ENCODE measurements at places on chromosomes 4 and X. TPM values are rescaled to one million over a fixed set of nuclear protein-coding genes. Genes with fewer than 3 reads are reported as not detected.

DNA sequence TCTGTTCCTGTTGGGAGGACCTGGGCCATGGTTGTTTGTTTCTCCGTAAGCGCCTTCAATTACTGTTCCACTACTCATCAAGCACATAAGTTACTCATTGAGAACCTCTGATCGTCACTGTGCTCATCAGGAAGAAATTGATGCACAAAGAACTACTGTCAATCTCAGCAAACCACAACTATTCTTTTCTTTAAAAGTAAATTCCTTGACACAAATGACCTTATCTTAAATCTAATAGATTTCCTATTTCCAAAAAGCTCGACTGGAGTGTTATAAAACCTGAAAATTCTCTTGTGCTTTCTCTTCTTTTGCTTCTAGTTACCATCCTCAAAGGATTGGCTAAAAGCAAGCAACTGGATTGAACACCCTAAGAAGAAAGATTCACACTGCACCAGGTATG is at the start of gene MUC7:
MUC7 (plus strand) TSS at position 301 of the 400 bp plus-strand sequence. CDS start 1,825 bp downstream, outside the sequence.
- no peak for DNase-seq

GRCh38 chr4:48483777-48484493 is 792 bp downstream of the SLC10A4 start:
- DNase-seq = no peak

GRCh38 chrX:20056704-20057103 is 60.0 kb downstream of the MAP7D2 start:
- DNase-seq = no peak

DNA sequence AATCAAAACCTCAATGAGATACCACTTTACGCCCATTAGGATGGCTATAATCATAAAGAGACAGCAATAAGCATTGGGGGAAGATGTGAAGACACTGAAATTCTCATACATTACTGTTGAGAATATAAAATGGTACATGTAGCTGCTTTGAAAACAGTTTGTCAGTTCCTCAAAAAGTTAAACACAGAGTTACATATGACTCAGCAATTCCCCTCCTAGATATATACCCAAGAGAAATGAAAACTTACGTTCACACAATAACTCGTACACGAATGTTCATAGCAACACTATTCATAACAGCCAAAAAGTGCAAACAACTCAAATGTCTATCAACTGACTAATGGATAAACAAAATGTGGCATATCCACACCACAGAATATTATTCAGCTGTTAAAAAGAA is 36.6 kb downstream of the PHF8 start:
- DNase-seq = no peak

- DNase-seq = peak; percentile 75
Measured at GRCh38 chrX:154097003-154097588, 421 bp downstream of the MECP2 start.

- no peak for DNase-seq
Measured at GRCh38 chr4:83272900-83273299, 11.7 kb downstream of the COQ2 start.

DNA sequence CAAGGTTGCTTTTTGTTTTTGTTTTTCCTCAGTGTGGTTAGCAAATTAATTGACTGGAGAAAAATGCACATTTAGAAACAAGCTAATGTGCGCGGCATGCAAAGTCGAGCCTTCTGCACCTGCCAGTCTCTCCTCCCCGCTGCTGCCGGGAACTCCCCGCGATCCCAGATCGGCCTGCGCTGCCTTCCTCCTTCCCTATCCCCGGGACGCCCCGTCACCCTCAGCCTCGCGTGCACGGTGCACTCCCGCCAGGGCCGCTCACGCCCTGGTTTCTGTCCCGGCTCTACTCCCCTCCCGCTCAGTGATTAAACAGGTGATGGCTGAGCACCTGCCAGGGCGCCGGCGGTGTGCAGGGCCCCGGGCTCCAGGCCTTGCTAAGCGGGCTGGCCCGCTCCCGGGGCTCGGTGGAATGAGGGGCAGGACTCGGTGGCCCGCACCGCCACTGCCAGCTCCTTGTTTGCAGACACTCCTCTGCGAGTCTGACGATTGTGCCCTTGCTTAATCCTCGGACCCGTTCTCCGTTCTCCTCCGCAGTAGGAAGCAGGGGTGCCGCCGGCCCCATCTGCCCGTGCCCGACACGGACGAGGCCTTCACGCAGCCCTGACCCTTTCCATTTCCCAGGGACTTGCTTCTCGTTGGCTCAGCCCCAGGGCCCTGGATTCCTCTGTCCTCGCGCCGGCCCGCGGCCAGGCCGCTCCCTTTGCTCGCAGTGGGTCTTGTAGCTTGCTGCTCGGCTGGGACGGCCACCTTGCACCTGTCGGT is 143.4 kb downstream of the TRIML1 start:
- no peak for DNase-seq

DNA sequence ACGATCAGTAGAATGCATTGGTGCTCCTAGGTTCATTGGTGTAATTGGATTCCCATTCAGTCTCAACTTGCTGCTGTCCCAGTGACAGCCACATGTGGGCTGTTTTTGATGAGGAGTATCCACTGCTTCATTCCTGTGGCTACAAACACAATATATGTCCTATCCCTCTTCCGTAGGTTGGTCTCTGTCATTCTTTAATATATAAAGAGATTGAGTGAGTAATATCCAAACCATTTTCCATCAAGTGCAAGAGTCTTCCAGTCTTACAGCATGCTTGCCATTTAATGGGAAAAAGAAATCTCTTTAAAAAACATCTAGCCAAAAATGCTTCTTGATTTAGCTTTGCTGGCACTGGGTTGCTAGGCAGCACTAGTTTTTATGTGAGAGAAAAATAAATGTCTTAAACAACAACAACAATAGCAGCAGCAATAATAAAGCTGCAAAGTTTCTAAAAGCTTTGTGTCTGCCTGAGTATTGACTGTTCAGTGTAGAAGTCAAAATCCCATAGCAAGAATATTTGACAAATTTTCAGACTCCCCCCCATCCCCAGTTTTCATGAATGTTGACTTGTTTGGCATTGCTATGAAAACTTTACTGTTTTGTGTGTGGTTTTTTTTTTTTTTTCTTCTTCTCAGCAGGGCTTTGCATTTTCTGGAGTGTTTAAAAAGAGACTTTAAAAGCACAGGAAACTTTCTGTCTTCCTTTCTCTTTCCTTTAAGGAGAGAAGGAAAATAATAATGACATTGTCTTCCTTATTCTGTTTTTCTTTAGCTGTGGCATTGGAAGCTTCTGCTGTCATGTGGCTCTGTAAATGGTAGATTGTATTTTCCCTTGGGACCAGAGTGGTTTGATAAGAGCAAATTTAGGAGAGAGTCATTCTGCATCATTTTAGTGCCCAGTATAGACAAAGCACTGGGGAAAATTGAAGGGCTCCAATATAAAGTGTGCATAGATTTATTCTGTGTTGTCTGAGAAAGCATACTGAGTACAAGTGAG is 244.3 kb downstream of the ARHGAP10 start:
- DNase-seq = peak; percentile 34

DNA sequence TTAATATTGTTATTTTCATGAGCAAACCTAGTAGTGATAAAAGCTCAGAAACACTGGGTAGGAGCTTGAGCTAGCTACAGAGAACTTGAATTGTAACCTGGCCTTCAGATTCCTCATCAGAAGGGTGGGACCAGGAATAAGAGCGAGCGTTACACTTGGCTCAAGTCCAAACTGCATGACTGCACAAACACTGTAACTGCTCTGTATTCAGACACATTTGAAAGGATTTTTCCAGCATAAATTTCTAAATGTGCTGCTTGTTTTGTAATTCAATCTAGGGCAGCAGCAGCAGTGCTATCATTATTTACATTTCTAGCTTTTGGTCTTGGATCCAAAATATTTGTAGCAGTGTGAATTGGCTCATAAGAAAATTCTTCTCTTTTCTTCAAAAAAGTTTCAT is 133.0 kb upstream of the TMLHE start:
- peak; percentile 21 for DNase-seq

DNA sequence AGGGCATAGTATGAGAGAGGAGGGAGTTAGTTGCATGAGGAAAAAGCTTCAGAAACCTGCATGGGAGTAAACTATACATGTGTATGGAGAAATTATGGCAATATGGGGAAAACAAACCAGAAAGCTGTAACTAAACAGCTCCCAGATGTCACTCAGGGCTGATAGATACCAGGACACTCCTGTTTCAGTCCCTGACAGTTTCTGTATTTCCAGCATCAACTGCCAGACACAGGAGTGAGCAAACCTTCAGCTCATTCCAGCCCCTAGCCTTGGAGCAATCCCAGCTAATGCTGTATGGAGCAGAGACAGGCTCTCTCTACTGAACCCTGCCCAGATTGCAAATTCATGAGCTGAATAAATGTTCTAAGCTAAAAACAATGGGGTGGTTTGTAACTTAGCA is 382.9 kb upstream of the MAGEB18 start:
- no peak for DNase-seq

Gene PRRG1
- 18.1 TPM for total RNA-seq

Gene TMEM31
- not detected for total RNA-seq

Gene CLNK
- not detected for total RNA-seq

Gene ERCC6L
- total RNA-seq = not detected

Gene MUC7
- total RNA-seq = not detected

Gene DCAF12L1
- total RNA-seq = not detected

Gene NSUN7
- not detected for total RNA-seq
